ENCODE measurements at places on chromosomes 12 and 14.

GRCh38 chr14:93785423-93785822 is 2.9 kb downstream of the PRIMA1 start:
- no peak for DNase-seq

DNA sequence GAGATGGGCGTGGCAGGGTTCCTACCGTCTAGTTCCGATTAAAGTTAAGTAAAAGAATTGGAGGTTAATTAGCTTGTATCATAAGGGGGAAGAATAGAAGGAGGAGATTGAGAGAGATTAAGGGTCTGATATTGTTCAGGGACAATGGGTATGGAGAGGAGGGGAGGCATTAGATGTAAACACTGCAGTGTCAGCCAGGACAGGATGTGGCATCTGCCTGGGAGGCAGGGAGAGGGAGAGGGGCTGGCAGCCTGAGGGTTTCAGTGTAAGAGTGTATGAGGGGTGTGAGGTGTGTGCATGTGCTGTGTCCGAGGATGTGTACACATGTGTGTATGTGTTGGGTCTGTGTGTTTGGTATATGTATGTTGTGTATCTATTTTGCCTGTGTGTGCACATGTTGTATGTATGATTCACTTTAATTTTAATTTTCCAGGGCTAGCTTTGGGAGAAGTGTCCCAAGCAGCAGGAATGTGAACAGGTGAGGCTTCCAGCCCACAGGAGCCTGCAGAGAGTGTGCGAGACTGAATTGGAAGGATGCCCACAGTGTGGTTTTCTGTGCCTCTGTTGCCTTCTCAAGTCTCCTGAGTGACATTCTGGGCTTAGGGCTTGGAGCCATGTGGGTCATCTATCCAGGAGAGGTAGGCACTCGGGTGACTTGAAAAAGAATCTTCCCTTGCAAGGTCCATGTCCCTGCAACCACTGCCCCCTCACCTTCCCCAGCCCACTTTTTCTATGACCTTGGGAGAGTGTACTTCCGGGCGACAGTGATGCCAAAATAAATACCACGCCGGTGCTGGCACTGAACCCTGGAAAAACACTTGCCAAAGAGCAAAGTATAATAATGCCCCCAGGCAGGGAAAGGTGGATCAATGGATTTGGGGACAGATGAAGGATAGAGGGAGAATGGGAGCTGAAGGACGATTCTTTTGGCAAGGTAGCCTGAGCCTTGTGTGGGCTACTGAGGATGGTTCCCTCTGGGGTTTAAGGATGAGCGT is 36.8 kb upstream of the DCD start:
- DNase-seq = peak; percentile 58

DNA sequence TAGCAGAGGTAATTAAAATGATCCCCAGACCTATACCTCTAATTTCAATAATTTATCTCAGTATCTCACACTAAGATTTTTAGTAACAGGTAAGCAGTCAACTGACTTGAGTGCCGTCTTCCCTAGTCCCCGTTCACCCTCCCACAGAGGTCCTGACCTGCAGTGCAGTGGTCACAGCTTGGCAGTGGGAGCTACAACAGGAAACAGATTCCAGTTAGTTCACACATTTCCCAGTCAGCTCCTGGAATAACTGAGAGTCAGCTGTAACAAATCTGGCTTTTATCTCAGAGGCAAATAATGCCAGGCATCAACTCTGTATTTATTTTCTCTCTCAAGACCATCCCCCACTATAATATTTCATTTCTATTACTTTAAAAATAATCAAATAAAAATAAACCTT is 308.2 kb downstream of the ATP23 start:
- DNase-seq = no peak

DNA sequence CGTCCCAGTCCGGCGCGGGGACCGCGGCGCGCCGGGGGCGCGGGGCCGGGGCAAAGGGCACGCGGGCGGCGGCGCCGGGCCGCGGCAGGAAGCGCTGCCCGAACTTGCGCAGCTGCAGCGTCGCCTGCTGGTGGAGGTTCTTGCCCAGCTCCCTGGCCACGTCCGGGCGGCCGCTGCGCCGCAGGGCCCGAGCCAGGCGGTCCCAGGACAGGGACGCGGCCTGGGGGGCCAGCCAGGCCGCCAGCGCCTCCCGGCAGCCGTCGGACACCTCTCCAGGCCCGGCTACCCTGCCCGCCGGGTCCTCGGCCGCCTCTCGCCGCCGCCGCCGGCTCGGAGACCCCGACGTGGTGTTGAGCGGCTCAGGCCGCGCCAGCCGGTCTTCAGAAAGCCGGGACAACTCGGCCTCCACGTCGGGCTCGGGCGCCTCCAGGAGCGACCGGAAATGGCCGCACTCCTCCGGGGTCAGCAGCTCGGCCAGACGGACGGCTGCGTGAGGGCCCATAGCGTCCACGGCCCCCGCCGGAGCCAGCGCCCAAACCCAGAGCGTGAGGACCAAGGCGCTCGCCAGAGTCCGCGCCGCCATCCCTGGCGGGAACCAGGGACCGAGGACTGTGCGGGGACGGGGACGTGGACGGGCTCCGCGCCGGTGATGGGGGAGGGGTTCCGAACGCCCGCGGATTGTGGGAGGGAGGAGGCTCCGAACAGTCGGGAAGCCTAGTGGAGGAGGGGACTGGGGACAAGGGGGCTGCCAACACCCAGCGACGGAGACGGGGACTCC is 34.0 kb downstream of the FIGNL2 start:
- DNase-seq = peak; percentile 82

DNA sequence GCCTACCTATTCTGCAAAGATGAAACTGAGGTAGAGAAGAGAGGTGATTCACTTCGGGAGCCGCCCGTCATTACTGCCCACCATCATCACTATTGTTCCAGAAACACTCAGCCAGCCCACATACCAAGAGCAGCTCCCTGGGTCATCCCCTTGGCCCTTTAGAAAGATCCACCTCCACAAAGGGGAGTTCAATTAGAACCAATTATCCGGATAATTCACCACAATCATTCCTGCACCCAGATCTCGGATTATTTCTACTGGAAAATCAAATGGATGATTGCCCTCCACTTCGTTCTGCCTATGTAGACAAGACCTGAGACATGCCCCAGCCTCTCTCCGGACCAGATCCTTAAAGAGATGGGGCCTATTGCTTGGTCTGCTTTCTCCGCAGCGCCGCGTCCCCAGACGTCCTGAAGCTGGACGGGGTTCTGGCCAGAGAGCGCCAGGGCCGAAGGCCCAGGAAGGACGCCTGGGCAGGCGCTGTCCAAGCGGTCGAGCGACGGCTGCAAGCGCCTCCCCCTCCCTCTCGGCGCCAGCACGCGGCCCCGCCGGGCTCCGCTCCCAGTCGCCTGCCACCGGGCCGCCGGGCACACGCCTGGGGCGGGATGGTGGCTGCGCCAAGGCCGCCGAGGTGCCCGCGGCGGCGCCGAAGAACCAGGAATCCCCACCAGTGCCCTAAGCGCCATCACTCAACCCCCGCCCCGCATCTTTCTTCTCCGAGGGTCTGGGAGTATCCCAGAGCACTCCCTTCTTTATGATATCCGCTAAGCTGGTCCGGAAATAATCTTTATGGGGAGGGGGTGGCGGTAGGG is 1.3 kb upstream of the ASCL1 start:
- DNase-seq = no peak
